ENCODE measurements at places on chromosomes 5 and 9.

- peaks cover 20% of the 10 kb centered on the region for H3K4me1 ChIP-seq
- no peaks in the 10 kb centered on the region for H3K27me3 ChIP-seq
- no peaks in the 10 kb centered on the region for H3K36me3 ChIP-seq
- DNase-seq, result no peak
- H3K4me3 ChIP-seq, result no peak overlapping the region
Measured at GRCh38 chr5:138949988-138950387, 74.9 kb upstream of the LRRTM2 start.

GRCh38 chr5:39869396-39869795 lies 444.6 kb upstream of the DAB2 start:
- H3K36me3 ChIP-seq, result no peaks in the 10 kb centered on the region
- H3K27me3 ChIP-seq, result no peaks in the 10 kb centered on the region
- H3K4me3 ChIP-seq, result no peak overlapping the region
- no peak for DNase-seq
- H3K4me1 ChIP-seq, result no peaks in the 10 kb centered on the region

- no peak overlapping the region for H3K27ac ChIP-seq
- H3K27me3 ChIP-seq, result no peaks in the 10 kb centered on the region
- no peaks in the 10 kb centered on the region for H3K36me3 ChIP-seq
- H3K4me3 ChIP-seq, result no peak overlapping the region
- peaks cover 5% of the 10 kb centered on the region for H3K4me1 ChIP-seq
Measured at GRCh38 chr9:4242239-4242638, 57.6 kb downstream of the GLIS3 start.

DNA sequence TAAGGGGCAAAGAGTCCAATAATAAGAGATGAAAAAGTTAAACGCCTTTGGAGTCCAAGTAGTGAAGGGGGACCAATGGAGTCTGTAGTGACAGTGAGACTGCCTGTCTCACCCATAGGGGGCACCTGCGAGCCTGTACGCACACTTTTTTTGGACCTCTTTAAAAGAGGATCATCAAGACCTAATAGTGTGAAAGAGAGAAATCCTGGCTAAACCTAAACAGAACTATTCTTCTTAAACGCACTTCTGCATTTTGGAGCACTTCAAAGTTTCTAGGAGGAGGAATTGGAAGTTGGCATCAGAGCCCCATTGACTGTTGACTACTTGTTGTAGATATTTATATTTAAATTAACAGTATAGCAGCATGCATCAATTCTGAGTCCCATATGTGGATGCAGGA lies 636.1 kb upstream of the KLF4 start:
- no peaks in the 10 kb centered on the region for H3K4me1 ChIP-seq
- H3K27me3 ChIP-seq, result no peaks in the 10 kb centered on the region
- DNase-seq, result no peak
- no peak overlapping the region for H3K4me3 ChIP-seq
